ENCODE measurements at places on chromosomes 7 and 10. TPM values are rescaled to one million over a fixed set of nuclear protein-coding genes. Genes with fewer than 3 reads are reported as not detected.

STRIP2 gene
- total RNA-seq = 6.6 TPM

TMEM196 gene
- total RNA-seq = not detected

CHST15 gene
- 36.3 TPM for total RNA-seq

MKX gene
- not detected for total RNA-seq

FOXI2 gene
- total RNA-seq = not detected

PIP gene
- total RNA-seq = not detected

LRIT1 gene
- not detected for total RNA-seq

PTN gene
- 0.13 TPM for total RNA-seq

PDLIM1 gene
- total RNA-seq = 46.5 TPM

NOS3 gene
- total RNA-seq = 67.0 TPM

DKK1 gene
- total RNA-seq = 111 TPM

EFCAB10 gene
- not detected for total RNA-seq

STEAP1B gene
- 53.2 TPM for total RNA-seq

C7orf33 gene
- total RNA-seq = not detected

NKX2-3 gene
- 0.07 TPM for total RNA-seq

SFRP4 gene
- 0.04 TPM for total RNA-seq

MOSPD3 gene
- 4.6 TPM for total RNA-seq

CNTNAP2 gene
- not detected for total RNA-seq

GJD4 gene
- not detected for total RNA-seq

ACTL6B gene
- not detected for total RNA-seq

ADARB2 gene
- not detected for total RNA-seq

CHAT gene
- not detected for total RNA-seq

NKX6-2 gene
- total RNA-seq = not detected

LMBR1 gene
- total RNA-seq = 69.9 TPM

UNCX gene
- total RNA-seq = not detected

SEC61G gene
- total RNA-seq = 212 TPM

CALHM3 gene
- total RNA-seq = not detected

SNX10 gene
- 0.39 TPM for total RNA-seq

CXCL12 gene
- total RNA-seq = 0.40 TPM

Measured in pulmonary artery endothelial cell (primary cell).